Chondrocyte (in vitro differentiated cells): ENCODE measurements at places on chromosomes 5 and 9.

- no peak overlapping the region for H3K4me3 ChIP-seq
- H3K27ac ChIP-seq = no peak overlapping the region
- H3K4me1 ChIP-seq = peaks cover 29% of the 10 kb centered on the region
These were observed 55.3 kb upstream of the CLINT1 start for GRCh38 chr5:157914151-157914788.

GRCh38 chr5:2164586-2164985 is 281.9 kb upstream of the IRX4 start:
- H3K36me3 ChIP-seq = no peaks in the 10 kb centered on the region
- H3K4me3 ChIP-seq = no peak overlapping the region
- no peak for DNase-seq
- H3K4me1 ChIP-seq = no peaks in the 10 kb centered on the region
- no peak overlapping the region for H3K27ac ChIP-seq

- H3K27me3 ChIP-seq = no peaks in the 10 kb centered on the region
- DNase-seq = no peak
- H3K27ac ChIP-seq = no peak overlapping the region
- no peaks in the 10 kb centered on the region for H3K4me1 ChIP-seq
These were observed 712.8 kb upstream of the CDH10 start for GRCh38 chr5:25357605-25358004.

GRCh38 chr5:1311439-1312055 is 16.7 kb upstream of the TERT start:
- H3K36me3 ChIP-seq = peaks cover 3% of the 10 kb centered on the region
- peak; percentile 83 for DNase-seq
- H3K27me3 ChIP-seq = peaks cover 13% of the 10 kb centered on the region
- H3K4me1 ChIP-seq = no peaks in the 10 kb centered on the region

GRCh38 chr5:40030661-40031060 is 605.9 kb upstream of the DAB2 start:
- no peak overlapping the region for H3K4me3 ChIP-seq
- H3K27me3 ChIP-seq = peaks cover 58% of the 10 kb centered on the region
- DNase-seq = no peak
- H3K27ac ChIP-seq = no peak overlapping the region
